Endodermal cell (in vitro differentiated cells): ENCODE measurements at places on chromosomes 2 and 18. TPM values are rescaled to one million over a fixed set of nuclear protein-coding genes. Genes with fewer than 3 reads are reported as not detected.

The EPB41L3 gene
- 51.6 and 54.4 TPM in 2 replicates for total RNA-seq

The SLC8A1 gene
- total RNA-seq: 6.3 to 7.7 TPM (median 7.4 TPM) in 3 replicates

The B3GNT7 gene
- total RNA-seq: 13.0 to 15.4 TPM (median 13.2 TPM) in 3 replicates

- DNase-seq: no peak
These were observed 103.4 kb upstream of the SLC35G4 start for GRCh38 chr18:11505993-11506392.

- no peak for DNase-seq
These were observed 163.8 kb downstream of the RBM43 start for GRCh38 chr2:151097895-151098294.

- DNase-seq: no peak
These were observed 254.3 kb upstream of the TNP1 start for GRCh38 chr2:217114117-217114516.

GRCh38 chr2:229071292-229071976, 199.7 kb downstream of the PID1 start:
- no peak for DNase-seq

- DNase-seq: no peak
These were observed 29.1 kb upstream of the TANK start for GRCh38 chr2:161131074-161131680.

GRCh38 chr18:63098018-63098981, 221.3 kb downstream of the BCL2 start:
- DNase-seq: no peak

DNA sequence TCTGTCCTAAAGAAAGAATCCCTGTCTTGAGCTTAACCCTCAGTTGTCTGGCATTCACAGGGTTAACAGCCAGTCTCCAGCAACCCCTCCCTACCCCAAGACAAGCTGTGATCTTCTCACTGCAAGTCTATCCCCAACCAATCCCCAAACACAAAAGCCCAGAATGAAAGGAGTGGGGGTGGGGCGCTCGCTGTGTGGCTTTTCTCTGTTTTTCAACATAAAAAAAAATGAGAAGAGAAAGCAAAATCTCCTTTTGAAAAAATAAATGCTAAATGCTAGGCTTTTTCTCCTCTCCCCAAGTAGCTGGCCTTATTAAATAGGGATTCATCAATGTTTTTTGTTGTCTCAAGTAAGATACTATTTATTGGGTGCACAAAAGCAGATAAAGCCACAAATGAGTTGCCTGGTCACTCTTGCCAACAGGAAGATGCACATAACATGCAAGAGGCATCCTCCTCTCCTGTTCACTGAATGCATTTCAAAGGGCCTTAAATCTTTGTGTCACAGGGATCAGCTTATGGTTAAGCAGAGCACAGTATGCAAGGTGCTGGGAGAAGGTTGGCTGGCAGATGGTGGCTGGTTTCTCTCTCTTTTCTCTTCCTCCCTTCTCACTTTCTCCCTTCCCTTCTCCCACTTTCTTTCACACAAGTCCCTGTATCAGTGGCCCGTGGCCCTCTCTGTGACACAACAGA, 225.6 kb downstream of the CMPK2 start:
- DNase-seq: peak; percentile 92

- DNase-seq: no peak
These were observed 28.4 kb downstream of the GREB1L start for GRCh38 chr18:21270453-21270852.

DNA sequence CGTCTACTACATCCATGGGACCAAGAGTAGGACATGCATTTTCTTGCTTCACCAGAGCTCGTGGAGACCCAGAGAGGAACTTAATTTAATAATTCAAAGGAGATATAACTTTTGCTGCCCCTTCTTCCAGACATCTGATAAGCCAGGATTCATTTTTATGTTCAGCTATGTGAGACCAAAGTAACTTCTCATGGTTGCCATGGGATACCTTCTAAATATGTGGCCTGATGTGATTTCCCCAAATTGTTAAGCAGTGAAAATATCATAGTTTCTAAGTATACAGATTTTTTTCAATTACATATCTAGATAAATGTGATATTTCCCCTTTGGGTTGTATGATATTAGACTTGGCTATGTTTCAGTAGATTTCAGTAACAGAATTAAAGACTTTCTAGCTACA, 185.5 kb upstream of the FN1 start:
- DNase-seq: no peak
